ENCODE measurements at places on chromosomes 2 and 18. TPM values are rescaled to one million over a fixed set of nuclear protein-coding genes. Genes with fewer than 3 reads are reported as not detected.
A peak's percentile ranks its signal among the peaks of the same experiment; 100 is the strongest.

DNA sequence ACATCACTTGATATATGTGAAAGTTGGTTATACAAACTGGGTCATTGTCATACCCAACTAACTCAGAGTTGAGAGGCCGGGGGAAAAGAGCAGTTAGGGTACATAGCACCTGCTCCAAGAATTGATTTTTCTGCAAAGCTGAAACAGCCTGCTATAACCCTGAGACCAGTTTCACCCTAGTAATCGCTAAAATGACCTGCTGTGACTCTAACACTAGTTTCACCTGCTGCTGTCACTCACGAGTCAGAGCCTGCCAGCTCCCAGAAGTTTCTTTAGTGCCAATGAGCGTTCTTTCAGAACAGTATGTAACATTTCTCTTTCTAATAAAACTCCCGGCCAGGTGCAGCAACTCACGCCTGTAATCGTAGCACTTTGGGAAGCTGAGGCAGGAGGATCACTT lies 28.0 kb downstream of the SRSF7 start:
- no peak for DNase-seq
- no peak overlapping the region for H3K4me3 ChIP-seq
- no peaks in the 10 kb centered on the region for H3K27me3 ChIP-seq
- no peaks in the 10 kb centered on the region for H3K4me1 ChIP-seq
- H3K36me3 ChIP-seq, result no peaks in the 10 kb centered on the region

DNA sequence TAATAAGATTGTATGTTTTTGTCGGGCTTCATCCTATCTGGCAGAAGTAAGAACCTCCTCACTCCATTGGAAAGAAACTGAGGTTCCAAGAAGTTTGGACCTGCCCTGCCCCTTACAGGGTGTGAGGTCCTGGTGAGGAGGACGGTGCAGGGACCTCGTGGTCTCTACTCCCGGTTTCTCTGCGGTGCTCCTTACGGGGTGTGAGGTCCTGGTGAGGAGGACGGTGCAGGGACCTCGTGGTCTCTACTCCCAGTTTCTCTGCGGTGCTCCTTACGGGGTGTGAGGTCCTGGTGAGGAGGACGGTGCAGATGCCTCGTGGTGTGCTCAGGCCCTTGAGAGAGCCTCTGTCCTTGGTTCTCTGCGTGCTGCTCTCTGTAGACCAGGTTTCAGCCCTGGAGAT lies 5.2 kb downstream of the CTDP1 start:
- no peak overlapping the region for H3K27ac ChIP-seq
- H3K36me3 ChIP-seq, result no peaks in the 10 kb centered on the region
- peaks cover 8% of the 10 kb centered on the region for H3K4me1 ChIP-seq
- no peaks in the 10 kb centered on the region for H3K27me3 ChIP-seq
- H3K4me3 ChIP-seq, result no peak overlapping the region

GRCh38 chr2:99079226-99079625 lies 62.3 kb upstream of the C2orf15 start:
- no peaks in the 10 kb centered on the region for H3K4me1 ChIP-seq
- H3K4me3 ChIP-seq, result no peak overlapping the region
- no peak overlapping the region for H3K27ac ChIP-seq
- no peaks in the 10 kb centered on the region for H3K27me3 ChIP-seq
- no peak for DNase-seq

DNA sequence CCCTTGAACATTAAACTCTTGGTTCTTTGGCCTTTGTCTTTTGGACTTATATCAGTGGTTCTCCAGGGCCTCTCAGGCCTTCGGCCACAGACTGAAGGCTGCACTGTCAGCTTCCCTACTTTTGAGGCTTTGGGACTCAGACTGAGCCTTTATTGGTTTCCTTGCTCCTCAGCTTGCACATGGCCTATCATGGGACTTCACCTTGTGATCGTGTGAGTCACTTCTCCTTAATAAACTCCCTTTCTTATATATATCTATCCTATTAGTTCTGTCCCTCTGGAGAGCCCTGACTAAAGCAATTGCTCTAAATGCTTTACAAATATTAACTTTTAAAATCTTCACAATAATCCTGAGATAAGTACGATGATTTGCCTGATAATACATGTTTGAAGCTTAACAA lies 353.6 kb upstream of the TRIB2 start:
- no peaks in the 10 kb centered on the region for H3K27me3 ChIP-seq
- H3K4me1 ChIP-seq, result no peaks in the 10 kb centered on the region
- no peak overlapping the region for H3K27ac ChIP-seq
- no peak for DNase-seq
- H3K36me3 ChIP-seq, result no peaks in the 10 kb centered on the region

DNA sequence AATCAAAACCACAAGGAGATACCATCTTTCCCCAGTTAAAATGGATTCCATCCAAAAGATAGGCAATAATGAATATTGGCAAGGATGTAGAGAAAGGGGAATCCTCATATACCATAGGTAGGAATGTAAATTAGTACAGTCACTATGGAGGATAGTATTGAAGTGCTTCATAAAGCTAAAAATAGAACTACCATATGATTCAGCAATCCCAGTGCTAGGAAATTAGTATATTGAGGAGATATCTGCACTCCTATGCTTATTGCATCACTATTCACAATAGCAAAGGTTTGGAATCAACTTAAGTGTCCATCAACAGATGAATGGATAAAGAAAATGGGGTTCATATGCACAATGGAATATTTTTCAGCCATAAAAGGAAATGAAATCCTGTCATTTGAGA lies 251.2 kb downstream of the ZNF804A start:
- H3K4me1 ChIP-seq, result no peaks in the 10 kb centered on the region
- no peaks in the 10 kb centered on the region for H3K36me3 ChIP-seq
- H3K27ac ChIP-seq, result no peak overlapping the region
- H3K27me3 ChIP-seq, result no peaks in the 10 kb centered on the region
- H3K4me3 ChIP-seq, result no peak overlapping the region

DNA sequence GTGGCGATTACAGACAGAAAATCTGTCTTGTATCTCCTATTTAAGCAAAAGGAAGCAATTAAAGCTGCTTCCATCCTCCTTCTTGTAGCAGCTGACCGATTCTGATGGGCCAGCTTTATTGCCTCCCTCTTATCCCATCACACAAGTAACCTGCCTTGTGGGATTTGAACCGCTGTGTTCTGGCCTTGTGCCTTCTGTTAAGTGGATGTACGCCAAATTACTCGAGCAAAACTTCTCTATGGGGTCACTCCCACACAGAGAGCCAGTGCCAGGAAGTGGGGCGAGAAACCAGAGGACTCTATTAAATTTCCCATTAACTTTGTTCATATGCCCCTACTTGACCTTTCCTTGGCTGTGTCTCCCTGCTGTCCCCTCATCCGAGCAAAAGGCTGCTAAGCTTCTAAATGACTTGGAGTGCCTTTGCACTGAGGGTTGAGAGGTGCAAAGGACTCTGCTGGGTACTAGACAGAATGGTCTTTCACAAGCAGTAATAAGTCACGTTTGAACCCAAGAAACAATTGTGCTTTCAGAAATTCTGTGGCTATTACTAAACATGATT lies 672.5 kb downstream of the MBD2 start:
- no peak overlapping the region for H3K4me3 ChIP-seq
- no peak overlapping the region for H3K27ac ChIP-seq
- no peaks in the 10 kb centered on the region for H3K36me3 ChIP-seq
- H3K4me1 ChIP-seq, result no peaks in the 10 kb centered on the region
- DNase-seq, result no peak
- H3K27me3 ChIP-seq, result no peaks in the 10 kb centered on the region

GRCh38 chr2:29841386-29842004 lies 79.9 kb downstream of the ALK start:
- H3K36me3 ChIP-seq, result no peaks in the 10 kb centered on the region
- DNase-seq, result no peak
- H3K4me1 ChIP-seq, result no peaks in the 10 kb centered on the region
- no peaks in the 10 kb centered on the region for H3K27me3 ChIP-seq

DNA sequence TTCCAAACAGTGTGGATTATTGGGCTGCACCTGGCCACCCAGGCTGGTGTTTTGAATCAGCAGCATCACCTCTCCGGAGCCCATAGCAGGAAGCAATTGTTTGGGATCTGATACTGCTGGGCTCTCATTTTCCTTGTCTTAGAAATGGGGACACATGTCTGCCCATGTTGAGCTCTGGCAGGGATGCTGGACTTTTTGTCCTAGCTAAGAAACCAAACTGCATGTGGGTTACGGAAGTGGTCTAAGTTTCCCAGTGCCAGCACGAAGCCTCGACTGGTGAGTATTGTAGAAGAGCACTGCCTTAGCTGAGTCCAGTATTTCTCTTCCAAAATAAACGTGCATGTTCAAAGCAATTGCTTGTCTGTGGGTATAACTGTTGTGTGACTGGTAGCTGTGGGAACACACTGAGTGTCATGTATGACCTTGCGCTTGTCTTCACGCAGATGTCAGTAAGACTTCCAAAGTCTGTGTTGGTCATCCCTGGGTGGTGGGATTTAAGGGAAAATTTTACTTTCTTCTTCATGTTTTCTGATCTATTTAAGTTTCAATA lies 43.6 kb downstream of the SH3RF3 start:
- H3K27ac ChIP-seq, result peak overlapping the region; percentile 11
- H3K4me3 ChIP-seq, result no peak overlapping the region
- no peaks in the 10 kb centered on the region for H3K4me1 ChIP-seq
- no peaks in the 10 kb centered on the region for H3K27me3 ChIP-seq
- no peaks in the 10 kb centered on the region for H3K36me3 ChIP-seq

DNA sequence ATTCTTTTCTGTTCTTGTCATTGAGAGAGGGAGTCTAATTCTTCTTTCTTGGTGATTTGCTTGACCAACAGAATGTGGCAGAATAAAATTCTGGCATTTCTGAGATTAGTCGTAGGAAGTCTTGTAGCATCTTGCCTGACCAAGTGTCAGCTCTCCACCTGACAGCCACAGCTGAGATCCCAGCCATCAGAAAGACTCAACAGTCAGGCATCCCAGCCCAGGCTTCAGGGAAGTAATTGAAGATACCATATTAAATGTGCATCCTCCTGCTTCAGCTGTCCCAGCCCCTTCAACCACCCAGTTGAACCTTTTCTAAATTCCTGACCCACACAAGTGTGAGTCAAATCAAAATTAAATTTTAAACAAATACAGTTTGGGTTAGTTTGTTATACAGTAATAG lies 208.3 kb downstream of the PIK3C3 start:
- DNase-seq, result no peak
- no peaks in the 10 kb centered on the region for H3K27me3 ChIP-seq
- H3K4me3 ChIP-seq, result no peak overlapping the region
- no peak overlapping the region for H3K27ac ChIP-seq
- no peaks in the 10 kb centered on the region for H3K4me1 ChIP-seq

SLC5A7 gene
- total RNA-seq, result not detected

GALNT3 gene
- total RNA-seq, result 19.6 TPM

PLCD4 gene
- 0.58 TPM for total RNA-seq

Data from pancreas (tissue), 10 donors.